Vagina (tissue), 2 donors: ENCODE measurements at places on chromosomes 13 and 19.

DNA sequence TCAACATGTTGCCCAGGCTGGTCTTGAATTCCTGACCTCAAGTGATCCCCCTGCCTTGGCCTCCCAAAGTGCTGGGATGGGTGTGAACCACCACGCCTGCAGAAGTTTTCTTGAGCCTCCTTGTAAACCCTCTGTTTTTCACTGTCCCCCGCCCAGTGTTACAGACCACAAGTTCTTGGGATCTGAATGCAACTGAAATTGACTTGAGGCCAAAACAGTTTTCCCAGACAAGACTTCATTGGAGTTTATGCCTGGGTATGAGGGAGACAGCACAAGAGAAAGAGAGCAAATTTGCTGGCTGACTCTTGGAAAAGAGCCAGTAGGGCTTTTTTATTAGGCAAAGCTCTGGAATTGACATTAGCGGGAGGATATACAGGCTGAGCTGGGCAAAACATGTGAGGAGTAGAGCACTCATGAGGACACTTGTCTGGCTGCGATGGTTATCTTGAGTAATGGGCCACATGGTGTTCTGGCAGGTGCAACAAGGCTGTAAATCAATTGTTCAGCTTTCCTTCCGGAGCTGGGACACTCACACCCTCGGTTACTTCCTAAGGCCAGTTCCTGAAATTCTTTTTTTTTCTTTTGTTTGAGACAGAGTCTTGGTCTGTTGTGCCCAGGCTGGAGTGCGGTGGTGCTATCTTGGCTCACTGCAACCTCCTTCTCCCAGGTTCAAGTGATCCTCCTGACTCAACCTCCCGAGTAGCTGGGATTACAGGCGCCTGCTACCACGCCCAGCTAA, 12.7 kb upstream of the HNRNPL start:
- no peak for DNase-seq

DNA sequence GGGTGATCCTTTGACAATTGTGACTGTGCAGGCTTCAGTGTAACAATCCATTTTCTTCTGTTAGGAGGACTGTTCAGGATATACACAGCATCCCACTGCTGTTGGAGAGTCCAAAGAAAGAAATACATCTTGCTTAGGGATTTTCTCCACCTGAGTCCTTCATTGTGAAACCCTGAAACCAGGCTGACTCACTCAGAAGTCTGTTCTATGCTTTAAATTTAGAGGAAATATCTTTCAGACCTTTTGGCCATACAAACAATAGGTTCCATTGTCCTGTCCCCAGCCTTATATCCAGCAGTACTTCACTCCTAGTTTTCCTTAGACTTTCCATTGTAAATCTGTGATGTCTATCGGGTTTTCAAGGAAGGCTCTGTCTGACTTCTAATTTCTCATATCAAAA, 379.1 kb downstream of the SUCLA2 start:
- no peak for DNase-seq

DNA sequence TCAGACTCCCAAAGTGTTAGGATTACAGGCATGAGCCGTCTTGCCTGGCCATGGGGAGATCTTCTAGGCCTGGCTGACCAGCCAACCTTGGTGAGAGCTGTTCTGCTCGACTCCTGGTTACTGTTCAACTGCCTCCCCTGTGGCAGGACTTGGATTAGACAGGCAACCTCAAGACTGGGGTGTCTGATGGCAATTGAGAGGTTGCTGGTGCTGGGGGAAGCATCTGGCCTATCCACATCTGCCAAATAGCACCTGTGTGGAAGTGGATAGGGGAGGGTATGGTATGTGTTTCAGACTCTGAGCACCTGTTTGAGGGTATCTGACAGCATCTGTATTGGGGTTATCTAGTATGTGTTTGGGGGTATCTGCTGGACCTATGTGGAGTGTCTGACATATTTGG, 44.7 kb downstream of the ARHGEF18 start:
- no peak for DNase-seq

DNA sequence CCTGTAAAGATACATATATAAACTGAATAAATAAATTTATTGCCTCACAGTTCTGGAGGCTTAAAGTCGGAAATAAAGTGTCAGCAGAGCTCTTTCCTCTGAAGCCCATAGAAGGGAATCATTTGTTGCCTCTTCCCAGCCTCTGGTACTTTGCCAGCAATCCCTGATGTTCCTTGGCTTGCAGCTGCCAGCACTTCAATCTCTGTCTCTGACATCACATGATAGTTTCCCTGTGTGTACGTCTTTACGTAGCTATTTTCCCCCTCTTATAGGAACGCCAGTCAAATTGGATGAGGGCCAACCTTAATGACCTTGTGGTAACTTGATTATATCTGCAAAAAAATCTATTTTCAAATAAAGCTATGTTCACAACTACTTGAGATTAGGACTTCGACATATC, 250.9 kb downstream of the LIG4 start:
- no peak for DNase-seq

DNA sequence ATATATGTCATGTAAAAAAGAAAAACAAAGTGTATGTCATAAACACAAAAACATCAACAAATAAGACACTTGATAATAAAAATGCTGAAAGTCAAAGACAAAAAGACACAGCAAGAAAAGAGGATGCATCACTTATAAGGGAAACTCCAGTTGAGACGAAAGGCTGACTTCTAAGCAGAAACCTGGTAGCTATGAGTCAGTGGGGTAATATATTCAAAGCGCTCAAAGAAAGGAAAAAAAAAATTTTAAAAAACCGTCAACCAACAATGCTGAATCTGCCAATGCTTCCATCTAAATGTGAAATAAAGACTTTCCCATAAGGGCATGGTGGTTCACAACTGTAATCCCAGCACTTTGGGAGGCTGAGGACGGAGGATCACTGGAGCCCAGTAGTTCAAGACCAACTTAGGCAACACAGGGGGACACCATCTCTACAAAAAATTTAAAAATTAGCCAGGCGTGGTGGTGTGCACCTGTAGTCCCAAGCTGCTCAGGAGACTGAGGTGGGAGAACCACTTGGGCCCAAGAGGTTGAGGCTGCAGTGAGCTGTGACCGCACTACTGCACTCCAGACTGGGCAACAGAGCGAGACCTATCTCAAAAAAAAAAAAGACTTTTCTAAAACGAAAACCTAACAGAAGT, 24.0 kb downstream of the USP12 start:
- no peak for DNase-seq

DNA sequence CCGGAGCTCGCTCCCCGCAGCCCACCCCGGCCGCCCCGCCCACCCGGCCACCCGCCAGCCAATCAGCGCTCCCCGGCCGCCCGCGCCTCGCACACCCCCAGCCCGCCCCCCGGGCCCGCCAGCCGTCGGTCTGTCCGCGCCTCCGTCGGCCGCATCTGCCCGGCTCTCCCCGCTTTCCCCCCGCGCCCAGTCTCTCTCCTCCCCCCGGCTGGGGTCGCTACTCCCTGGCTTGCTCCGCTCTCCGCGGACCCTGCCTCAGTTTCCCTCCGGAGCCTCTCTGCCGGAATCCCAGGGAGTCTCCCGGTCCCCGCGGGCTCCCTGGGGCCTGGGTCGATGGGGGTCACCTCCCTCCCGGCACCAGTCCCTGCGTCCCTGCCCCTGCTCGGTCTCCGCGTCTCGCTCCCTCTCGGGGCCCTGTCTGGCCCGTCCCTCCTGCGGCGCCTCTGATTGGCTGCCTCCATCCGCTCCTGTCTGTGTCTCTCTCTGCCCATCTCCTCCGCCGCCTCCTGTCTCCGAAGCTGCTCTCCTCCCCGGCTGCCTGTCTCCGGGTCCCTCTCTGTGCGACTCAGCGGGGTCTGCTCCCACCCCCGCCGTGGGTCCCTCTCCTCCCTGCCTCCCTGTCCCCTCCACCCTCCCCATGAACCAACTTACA, 484 bp downstream of the IL11 start:
- no peak for DNase-seq

DNA sequence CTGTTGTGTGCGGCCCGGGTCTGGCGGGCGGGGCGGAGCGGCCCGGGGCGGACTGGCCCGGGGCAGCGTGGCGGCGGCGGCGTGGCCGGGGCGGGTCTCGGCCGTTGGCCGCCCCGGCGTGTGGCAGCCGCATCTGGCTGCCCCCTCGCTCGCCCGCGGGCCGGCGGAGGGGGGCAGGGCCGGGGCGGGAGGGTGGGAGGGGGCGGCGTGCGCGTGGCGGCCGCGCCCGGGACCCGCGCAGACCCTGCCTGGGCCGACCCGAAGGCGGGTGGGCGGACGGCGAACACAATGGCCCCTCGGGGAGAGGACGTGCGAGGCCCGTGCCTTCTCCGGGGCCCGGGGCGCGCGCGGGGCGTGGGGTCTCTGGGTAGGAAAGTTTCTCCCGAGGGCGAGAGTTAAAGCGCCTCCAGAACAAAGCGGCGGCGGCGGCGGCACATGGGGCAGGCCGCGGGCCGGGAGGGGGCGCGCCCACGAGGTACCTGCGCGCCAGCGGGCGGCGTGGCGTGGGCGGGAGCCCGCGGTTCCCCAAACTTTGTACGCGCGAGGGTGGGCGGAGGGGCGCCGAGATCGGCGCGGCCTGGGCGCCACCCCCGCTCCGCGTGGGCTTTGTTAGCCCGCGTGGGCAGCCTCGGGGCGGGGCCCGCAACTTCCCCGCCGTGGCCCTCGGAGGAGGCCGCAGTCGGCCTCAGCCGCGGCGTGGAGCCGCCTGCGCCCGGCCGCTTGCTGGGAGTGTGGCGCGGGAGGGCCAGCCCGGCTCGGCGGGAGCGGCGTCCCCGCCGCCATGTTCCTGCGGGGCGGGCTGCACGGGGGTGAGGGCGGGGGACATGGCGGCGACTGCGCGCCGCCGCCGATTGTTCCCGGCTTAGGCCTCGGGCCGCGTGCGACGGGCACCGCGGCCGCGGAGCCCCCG, 764 bp downstream of the MIR17HG start:
- DNase-seq, result no peak

GRCh38 chr13:29301027-29301426, 294.5 kb downstream of the SLC7A1 start:
- no peak for DNase-seq

DNA sequence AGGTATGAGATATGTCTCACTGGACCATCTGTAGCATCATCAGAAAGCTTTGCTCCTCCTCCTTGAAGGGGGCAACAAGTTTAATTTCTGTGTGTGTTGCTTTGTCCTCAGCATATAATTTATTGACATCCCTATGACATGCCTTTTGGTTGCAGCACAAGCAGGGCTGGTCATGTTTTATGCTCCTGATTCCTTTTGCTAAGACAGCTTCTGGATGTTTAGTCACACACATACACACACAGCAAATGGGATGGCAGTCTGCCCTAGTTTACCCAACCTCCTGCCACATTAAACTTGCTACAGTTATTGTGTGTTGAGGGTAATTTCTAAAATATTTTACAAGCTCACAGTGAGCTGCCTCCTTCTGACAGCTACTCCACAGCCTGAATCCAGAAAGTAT, 217.9 kb upstream of the RXFP2 start:
- no peak for DNase-seq

DNA sequence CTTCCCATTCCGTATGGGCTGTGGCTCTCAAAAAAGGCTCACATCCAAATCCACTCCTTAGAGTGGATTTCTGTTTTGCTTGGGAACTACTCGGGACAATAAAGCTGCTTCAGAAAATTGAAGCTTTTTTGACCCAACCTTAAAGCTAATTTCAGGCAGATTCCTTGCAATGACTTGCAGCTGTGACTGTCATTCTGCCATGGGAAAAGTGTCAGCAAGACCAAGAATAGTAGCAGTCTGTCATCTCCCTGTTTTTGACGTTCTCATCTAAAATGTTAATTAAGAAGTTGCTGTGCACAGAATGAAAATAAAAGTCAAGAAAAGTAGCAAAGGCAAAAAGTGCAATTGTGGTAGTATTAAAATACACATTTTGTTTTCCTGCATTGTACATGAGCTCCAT, 304.7 kb downstream of the COG6 start:
- DNase-seq, result no peak

DNA sequence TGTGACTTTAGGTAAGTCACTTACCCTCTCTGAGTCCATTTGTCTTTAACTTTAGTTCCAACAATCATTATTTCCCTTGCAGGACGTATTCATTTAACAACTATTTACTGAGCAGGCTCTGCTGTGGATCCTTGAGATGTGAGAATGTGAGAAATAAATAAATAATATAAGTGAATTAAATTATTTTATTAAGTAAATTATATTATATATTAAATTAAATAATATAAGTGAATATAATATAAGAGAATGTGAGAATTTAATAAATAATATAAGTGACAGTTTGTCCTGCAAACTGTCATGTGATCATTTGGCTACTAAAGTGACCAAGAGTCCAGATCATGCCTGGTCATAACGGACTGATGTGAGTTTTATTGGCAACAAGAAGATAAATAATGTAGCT, 598 bp downstream of the OR2Z1 start:
- no peak for DNase-seq

DNA sequence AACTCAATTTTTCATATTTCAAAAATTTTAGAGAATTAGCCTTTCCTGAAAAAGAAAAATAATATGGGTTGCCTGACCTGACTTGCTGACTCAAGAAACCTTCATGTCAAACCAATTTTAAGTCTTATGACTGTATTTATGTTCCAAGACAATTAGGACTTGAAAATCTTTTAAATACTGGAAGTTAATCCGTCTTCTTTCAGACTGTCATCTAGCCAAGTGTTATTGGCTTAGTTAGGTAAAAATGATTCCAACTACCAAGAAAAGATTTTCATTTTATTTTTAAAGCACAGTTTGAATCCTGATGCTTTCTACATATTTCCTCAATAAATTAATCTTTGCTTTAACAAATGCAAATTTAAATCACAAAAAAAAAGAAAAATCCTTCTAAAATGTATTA, 337.6 kb downstream of the SLITRK6 start:
- no peak for DNase-seq

GRCh38 chr19:6215701-6216235, 64.0 kb downstream of the MLLT1 start:
- DNase-seq, result no peak

DNA sequence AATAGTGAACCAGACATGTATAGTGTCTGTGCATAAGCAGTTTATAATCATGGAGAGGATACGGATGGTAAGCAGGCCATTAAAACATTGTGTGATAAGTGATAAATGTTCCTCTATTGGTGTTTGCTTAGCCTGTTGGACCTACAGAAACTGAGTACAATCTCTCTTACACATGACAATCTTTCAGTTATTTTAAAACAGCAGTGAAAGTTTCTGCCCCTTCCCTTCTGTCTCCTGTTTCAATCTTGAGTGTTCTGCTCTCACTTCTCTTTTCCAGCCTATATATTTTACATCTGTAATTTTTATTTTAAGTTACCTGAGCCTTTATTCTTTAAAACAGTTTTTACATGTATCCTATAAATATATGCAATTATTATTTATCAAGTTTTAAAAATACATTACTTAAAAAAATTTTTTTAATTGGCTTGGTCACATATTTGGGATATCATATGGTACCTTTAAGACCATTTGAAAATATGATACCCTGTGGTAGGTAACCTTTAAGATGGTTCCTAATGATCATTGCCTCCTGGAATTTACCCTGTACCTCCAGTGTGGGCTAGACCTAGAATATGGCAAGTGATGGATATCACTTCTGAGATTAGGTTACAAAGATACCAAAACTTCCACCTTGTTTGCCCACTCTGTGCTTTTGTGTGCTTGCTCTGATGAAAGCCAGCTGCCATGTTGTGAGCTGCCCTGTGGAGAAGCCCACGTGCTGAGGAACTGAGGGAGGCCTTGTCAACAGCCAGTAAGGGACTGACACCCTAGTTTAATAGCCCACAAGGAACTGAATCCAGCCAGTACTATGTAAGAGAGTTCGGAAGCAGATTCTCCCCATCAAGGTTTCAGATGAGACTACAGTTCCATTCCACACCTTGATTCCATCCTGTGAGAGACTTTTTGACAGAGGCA, 99.3 kb downstream of the DHRS12 start:
- no peak for DNase-seq
